Sigmoid colon (tissue), 7 donors: ENCODE measurements at places on chromosomes 1 and 21.

- no peak for DNase-seq
Observed at GRCh38 chr1:110502402-110503151, 16.4 kb downstream of the KCNA10 start.

DNA sequence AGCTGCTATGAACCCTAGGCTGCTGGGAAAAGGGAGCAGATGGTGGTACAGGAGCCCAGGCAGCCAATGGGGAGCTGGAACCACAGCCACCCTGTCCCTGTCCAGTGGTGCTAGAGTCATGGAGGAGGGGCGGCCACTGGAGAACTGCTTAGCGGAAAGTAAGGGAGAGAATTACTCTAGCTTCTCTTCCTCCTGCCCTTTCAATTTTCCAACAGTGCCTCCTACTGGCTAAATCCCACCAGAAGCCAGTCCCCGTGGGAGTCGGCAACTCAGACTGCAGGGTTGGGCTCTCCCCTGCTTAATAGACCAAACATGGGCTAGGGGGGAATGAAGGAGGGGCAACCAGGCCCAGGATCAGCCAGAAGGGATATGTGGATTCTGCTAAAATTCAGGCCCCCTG is 154.5 kb downstream of the ACTL8 start:
- DNase-seq = no peak

- DNase-seq = no peak
Observed at GRCh38 chr1:160801836-160802580, 6.0 kb downstream of the LY9 start.

DNA sequence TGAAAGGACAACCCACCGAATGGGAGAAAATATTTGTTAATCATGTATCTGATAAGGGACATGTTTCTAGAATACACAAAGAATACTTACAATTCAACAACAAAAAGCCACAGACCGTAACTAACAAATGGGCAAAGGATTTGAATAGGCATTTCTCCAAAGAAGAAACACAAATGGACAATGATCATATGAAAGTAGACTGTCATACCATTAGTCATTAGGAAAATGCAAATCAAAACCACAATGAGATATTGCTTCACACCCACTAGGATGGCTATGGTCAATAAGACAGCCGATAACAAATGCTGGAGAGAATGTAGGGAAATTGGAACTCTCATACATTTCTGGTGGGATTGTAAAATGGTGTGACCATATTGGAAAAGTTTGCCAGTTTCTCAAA is 367.2 kb upstream of the SGIP1 start:
- no peak for DNase-seq

- no peak for DNase-seq
Observed at GRCh38 chr1:183178545-183178944, 7.5 kb upstream of the LAMC2 start.
